Urothelium cell line (cell line): ENCODE measurements at places on chromosomes 7 and 10.
A peak's percentile ranks its signal among the peaks of the same experiment; 100 is the strongest.

DNA sequence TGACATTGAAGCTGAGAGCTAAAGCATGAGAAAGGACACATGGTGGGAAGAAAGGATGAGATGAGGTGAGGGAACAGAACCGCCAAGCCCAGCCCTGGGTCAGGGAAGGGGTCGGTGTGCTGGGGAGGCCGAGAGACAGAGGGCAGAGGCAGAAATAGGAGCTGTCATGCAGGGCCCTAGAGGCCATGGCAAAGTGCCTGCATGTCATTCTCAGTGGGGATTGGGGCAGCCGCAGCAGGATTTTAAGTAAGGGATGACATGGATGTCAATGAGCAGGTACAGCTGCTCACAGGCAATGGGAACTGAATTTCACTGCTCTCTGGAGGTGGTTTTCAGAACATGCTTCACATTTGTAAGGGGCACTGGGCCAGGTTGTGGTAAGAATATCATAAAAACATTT lies 227.4 kb downstream of the RAB11FIP2 start:
- DNase-seq: no peak

GRCh38 chr7:17601921-17602320 lies 303.5 kb downstream of the AHR start:
- no peak for DNase-seq

DNA sequence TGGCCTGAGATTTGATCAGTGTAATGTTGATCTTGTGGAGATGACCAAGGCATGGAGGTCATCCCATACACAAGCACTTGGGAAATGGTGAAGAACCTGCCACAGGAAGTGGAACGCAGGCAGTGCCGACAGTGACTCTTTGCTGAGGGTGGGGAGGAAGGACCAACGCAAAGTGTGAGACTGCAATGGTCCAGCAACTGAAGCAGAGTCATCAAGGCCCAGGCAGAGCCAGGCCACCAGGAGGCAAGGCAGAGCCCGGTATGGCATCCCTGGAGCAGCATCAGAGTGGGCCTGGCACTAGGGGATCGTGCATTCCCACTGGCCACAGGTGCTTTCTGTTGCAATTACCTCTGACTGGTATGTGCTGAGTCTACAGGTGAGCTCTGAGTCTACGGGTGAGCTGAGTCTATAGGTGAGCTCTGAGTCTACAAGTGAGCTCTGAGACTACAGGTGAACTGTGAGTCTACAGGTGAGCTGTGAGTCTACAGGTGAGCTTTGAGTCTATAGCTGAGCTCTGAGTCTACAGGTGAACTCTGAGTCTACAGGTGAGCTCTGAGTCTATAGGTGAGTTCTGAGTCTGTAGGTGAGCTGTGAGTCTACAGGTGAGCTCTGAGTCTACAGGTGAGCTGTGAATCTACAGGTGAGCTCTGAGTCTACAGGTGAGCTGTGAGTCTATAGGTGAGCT lies 132.9 kb downstream of the KLF6 start:
- DNase-seq: no peak

DNA sequence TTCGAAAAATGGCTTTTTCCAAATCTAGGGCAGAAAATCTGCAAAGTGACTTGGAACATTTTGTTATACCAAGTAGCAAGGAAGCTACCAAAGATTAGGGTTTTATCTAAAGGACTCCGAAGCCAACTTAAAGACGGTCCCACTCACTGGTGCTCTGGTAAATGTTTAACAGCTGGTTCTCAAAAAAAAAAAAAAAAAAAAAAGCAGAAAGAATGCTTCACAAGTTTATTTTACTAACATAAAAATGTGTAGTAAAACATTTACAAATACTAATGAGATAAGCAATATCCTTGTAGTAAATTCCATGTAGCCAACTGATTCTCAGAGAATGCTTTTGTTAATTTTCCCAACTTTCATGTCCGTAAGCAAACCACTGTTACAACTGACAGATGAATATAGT lies 38.4 kb downstream of the TAF3 start:
- no peak for DNase-seq

- no peak for DNase-seq
Measured at GRCh38 chr7:96284240-96284639, 37.7 kb downstream of the SLC25A13 start.

DNA sequence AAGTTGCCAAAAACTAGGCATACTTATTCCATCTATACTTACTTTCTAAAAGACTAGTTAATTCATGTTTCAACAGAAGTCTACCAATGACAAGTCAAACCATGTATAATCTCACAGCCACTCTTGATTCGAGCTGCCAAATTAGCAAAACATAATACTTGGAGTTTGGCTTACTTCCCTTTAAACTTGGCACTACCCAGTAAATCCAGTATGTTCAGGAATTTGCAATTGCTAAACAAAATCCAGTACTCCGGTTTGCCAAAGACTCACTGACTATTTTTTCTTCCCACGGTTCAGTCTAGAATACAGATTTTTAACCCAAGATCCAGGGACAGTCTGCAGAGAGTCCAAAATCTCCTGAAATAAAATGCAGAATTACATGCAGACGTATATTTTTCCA lies 4.6 kb downstream of the OAT start:
- DNase-seq: no peak

DNA sequence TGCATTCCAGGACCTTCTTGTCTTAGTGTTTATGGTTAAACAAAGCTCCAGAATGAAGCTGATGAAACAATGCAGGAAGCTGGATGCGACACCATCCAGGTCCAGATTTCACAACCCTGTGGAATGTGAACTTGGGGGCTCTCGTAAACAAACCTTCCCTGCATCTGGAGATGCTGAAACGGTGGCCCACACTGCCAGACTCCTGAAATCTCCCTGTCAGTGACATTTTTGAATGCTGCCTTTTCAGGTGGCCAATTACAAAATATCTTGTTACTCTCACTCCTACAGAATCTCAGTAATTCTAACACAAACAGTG lies 18.8 kb downstream of the VIPR2 start:
- DNase-seq: no peak

- DNase-seq: peak; percentile 23
Measured at GRCh38 chr10:73771722-73772280, 10.0 kb upstream of the CHCHD1 start.

GRCh38 chr10:24382979-24383663 lies 174.2 kb downstream of the KIAA1217 start:
- DNase-seq: peak; percentile 45

- DNase-seq: no peak
Measured at GRCh38 chr10:101656890-101657289, 38.1 kb downstream of the FBXW4 start.

GRCh38 chr10:25552283-25552919 lies 377.6 kb downstream of the GPR158 start:
- DNase-seq: peak; percentile 16

DNA sequence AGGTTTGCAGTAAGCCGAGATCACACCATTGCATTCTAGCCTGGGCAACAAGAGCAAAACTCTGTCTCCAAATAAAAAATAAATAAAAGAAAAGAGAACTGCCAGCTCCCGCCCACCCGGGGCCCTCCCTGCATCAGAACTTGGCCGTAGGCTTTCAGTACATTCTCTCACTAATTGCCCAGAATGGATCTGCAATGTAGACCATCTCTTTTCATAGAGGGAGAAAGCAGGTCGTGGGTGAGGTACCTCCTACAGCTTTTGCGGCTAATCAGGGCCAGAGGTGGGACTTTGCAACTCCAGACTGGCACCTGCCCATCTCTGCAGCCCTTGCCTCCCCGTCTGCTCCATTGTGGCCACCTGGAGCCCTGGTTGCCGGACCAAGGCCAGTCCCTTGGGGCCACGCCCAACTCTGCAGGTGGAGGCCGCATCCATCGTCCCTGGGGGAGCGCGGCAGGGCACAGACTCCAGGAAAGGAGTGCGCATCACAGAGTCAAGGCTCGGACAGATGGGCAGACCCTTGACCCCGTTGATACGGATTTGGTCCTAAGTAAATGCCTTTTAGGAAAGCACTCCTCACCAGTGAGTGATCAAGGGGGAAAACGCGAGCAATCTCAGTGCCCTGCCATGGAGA lies 179.1 kb upstream of the SH2B2 start:
- DNase-seq: no peak

DNA sequence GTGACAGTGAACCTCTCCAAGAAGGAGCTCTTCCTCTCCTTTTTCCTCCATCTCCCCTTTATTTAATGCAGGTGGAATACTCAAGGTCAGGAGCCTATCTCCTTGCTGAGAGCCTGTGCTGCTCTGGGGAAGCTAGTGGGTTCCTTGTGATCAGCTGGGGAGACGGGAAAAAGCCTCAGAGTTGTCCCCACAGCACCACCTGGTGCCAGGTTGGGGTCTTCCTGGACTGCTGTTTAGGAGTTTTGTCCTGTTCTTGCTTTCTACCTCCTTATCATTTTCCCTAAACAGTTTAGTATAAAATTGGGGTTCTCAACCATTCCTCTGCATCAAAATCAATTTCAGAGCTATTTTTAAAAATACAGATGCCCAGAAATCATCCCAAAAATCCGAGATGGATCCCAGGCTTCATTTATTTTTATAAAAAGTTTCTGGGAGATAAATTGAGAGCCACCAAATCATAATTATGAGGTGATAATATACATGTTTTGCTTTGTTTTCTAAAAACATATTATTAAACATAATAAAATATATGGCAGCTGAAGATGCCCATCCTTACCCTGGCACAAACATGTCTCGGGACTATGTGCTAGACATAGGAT lies 44.3 kb downstream of the MACC1 start:
- peak; percentile 72 for DNase-seq

DNA sequence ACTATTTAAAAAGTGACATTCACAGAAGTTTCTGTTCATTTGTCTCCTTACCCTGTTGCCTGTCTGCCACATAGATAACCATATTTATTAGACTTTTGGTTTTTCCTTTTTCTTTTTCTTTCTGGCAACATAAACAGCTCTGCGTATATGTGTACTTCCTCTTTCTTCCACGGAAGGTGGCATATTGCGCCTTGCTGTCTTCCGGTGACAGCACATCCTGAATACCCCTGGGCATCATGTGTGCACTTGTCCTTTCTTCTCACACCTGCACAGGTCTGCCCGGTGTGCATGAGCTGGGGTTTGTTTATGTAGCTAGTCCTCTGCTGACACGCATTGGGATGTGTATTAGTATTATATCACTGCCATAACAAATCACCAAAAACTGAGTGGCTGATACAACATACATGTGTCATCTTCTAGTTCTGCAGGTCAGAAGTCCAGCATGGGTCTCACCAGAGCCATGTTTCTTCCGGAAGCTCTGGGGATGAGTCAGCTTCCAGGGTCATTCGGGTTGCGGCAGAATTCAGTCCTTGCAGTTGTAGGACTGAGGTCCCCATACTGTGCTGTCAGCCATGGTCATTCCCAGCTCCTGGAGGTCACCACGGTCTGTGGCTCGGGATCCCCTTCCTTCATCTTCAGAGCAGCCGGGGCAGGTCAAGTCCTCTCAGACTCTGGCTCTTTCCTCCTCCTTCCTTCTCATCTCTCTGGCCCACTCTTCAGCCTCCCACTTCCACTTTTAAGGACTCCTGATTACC lies 596.0 kb upstream of the FOXK1 start:
- no peak for DNase-seq

- no peak for DNase-seq
Measured at GRCh38 chr10:95628786-95629185, 27.7 kb downstream of the ALDH18A1 start.

DNA sequence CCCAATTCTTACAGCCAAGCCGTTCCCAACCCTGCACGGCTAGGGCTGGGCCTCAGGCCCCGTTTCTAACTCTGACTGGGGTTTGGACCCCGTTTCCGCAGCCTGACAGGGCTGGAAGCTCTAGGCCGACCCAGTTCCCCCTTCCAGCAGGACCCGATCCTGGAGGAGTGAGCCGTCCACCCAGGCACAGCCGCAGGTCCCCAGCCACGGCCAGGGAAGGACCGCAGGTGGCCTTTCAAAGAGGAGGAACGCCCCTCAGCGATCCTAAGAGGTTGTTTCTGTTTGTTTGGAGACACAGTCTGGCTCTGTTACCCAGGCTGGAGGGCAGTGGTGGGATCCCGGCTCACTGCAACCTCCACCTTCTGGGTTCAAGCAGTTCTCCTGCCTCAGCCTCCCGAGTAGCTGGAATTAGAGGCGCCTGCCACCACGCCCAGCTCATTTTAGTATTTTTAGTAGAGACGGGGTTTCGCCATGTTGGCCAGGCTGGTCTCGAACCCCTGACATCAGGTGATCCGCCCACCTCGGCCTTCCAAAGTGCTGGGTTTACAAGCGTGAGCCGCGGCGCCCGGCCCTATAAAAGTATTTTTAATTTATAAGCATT lies 778 bp upstream of the GET4 start:
- DNase-seq: no peak

DNA sequence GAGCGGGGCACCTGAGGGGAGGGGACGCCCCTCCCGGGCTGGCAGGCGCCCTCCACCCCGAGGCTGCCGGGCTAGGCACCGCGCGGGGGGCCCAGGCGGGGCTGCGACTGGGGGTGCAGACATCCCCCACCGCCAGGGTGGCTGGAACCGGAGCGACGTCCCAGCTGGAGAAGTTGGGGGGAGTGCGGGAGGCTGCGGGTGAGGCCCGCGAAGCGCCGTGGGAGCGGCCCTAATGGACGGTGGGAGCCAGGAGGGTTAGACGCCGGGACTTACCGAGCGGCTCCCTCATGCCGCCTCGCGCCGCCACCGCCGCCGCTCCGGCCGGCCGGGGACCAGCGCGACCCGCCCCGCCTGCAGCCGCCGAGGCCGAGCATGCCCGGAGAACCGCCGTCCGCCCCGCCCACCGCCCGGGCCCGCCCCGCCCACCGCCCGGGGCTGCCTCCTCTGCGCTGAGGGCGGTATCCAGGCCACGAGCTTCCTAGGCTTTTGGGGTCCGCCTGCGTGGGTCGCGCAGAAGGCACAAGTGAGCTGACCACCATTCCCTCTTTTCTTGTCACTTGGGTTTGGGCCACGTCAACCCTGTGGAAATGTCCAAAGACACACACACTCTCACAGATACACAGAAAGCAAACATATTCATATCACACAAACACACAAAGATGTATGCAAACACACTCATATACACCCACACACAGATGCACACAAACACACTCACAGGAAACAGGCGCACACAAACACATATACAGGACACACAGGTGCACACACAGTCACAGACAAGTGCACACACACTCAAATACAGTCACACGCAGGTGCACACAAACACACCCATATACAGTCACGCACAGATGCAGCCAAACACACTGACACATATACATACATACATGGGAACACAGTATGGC lies at the start of gene JCAD:
TSS of gene JCAD (minus strand) at position 378 of the 899 bp plus-strand sequence. CDS start 11,774 bp downstream, outside the sequence.
- DNase-seq: peak; percentile 90

- no peak for DNase-seq
Measured at GRCh38 chr10:124703778-124704427, 40.3 kb downstream of the FAM53B start.

GRCh38 chr7:155291045-155291530 lies 6.6 kb upstream of the INSIG1 start:
- DNase-seq: peak; percentile 26

GRCh38 chr7:12812111-12812510 lies 124.7 kb downstream of the ARL4A start:
- no peak for DNase-seq
